Prostate gland (tissue), 2 donors: ENCODE measurements at places on chromosomes 4 and X.

- no peak for DNase-seq
Observed at GRCh38 chr4:33060674-33061542, 2340.7 kb downstream of the PCDH7 start.

GRCh38 chrX:47297874-47298273 lies 65.1 kb downstream of the USP11 start:
- DNase-seq, result peak; percentile 39

DNA sequence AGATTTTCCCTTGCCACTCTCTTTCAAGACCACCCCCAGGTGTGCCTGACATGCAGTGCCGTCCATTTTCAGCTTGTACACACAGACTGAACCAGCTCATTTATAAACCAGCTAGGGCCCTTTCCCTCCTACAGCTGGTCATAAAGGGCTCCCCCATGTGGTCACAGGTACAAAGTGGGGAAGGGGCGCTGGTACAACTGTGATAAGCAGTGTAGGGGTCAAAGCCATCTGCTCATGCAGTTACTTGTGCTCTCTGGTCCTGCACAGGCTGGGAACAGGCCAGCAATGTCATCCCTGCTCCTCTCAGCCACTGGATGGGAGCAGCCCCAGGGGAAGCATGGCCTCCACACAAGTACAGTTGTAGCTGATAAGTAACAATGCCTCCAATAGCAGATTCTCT lies 20.6 kb downstream of the GABRQ start:
- DNase-seq, result no peak

- peak; percentile 18 for DNase-seq
Observed at GRCh38 chr4:136864604-136865185, 667.6 kb downstream of the PCDH18 start.

- no peak for DNase-seq
Observed at GRCh38 chrX:109822861-109823260, 89.8 kb upstream of the ACSL4 start.

GRCh38 chr4:148044089-148044911 lies 312.4 kb downstream of the ARHGAP10 start:
- no peak for DNase-seq
